ENCODE measurements at places on chromosomes 7 and 10.

DNA sequence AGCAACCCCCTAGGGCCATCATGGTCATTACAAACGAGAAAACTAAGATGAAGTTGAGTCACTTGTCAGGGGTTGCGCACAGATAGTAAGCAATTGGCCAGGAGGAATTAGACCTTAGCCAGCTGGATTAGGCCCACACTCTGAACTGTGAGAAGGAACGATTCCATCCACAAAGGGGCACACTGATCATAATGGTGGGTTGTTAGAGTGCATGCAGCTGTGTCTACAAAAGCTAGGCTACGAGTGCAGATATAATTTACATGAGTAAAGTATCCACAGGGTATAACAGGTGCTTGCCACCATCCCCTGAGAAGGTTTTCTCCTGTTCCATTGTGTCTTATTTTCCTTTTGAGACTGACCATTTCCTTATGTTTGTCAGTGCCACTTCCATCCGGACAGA lies 16.6 kb upstream of the FAM170B start:
- no peak for DNase-seq

DNA sequence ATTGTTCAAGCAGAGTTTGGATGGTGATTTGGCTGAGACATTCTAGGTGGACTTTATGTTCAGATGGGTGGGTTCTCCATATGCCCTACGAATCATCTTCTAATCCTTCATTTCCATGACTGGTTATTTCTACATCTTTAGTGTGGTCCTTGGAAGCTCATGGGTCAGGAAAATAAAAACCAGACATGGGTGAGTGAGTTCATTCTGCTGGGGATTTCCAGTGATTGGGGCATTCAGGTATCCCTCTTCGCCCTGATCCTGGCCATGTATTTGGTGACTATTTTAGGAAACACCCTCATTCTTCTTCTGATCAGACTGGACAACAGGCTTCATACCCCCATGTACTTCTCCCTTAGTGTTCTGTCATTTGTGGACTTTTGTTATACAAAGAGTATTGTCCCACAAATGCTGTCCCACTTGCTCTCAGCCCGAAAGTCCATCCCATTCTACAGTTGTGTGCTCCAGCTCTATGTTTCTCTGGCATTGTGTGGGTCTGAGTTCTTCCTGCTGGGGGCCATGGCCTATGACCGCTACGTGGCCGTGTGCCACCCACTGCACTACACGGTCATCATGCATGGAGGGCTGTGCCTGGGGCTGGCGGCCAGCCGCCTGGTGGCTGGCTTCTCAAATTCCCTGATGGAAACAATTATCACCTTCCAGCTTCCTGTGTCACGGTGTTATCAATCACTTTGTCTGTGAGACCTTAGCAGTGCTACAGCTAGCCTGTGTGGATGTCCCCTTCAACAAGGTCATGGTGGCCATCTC lies 19.2 kb upstream of the OR6B1 start:
- no peak for DNase-seq

- no peak for DNase-seq
These were observed 173.6 kb downstream of the PTPRN2 start for GRCh38 chr7:158414002-158414401.

GRCh38 chr10:11387551-11388222 lies 223.8 kb downstream of the USP6NL start:
- no peak for DNase-seq

- DNase-seq: peak; percentile 62
These were observed 92.4 kb downstream of the CYP26A1 start for GRCh38 chr10:93166134-93166533.

DNA sequence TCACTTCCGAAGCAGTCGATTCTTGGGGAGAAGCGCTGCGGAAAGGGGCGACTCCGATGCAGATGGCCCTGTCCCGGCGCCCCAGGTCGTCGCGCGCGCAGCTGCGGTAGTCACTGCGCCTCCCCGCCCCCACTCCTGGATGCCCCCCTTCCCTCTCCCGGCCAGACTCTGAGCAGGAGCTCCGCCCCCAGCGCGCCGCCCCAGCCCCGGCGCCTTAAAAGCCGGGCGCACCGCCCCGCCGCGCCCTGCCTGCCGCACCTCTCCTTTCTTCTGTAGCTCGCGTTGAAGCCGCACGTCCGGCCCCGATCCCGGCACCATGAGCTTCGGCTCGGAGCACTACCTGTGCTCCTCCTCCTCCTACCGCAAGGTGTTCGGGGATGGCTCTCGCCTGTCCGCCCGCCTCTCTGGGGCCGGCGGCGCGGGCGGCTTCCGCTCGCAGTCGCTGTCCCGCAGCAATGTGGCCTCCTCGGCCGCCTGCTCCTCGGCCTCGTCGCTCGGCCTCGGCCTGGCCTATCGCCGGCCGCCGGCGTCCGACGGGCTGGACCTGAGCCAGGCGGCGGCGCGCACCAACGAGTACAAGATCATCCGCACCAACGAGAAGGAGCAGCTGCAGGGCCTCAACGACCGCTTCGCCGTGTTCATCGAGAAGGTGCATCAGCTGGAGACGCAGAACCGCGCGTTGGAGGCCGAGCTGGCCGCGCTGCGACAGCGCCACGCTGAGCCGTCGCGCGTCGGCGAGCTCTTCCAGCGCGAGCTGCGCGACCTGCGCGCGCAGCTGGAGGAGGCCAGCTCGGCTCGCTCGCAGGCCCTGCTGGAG lies at the start of gene INA:
TSS of gene INA (plus strand) at position 243 of the 817 bp plus-strand sequence. CDS start at position 317, 74 bp downstream.
- DNase-seq: no peak

DNA sequence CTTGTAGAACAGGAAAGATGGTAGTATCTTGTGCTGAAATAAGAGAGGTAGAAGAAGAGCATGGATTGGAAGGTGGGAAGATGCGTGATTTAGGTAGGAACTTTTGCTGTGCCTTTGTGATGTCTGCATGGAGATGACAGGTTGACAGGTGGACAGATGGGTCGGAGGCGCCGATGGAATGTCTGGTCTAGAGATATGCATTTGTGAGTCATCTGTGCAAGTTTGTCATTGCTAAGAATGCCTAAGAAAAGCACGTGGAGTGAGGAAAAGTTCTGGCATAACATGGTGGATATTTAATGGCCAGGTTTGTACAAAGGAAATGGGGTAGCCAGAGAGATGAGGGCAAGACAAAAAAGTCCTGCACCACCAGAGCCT lies 76.0 kb upstream of the ARMC3 start:
- DNase-seq: no peak

- DNase-seq: no peak
These were observed 17.4 kb upstream of the CCL26 start for GRCh38 chr7:75789361-75789924.

- no peak for DNase-seq
These were observed 28.7 kb upstream of the ARHGAP22 start for GRCh38 chr10:48633381-48634197.

GRCh38 chr7:40700653-40701421 lies 566.0 kb downstream of the SUGCT start:
- DNase-seq: no peak

- no peak for DNase-seq
These were observed 51.7 kb downstream of the COL17A1 start for GRCh38 chr10:104033966-104034365.

DNA sequence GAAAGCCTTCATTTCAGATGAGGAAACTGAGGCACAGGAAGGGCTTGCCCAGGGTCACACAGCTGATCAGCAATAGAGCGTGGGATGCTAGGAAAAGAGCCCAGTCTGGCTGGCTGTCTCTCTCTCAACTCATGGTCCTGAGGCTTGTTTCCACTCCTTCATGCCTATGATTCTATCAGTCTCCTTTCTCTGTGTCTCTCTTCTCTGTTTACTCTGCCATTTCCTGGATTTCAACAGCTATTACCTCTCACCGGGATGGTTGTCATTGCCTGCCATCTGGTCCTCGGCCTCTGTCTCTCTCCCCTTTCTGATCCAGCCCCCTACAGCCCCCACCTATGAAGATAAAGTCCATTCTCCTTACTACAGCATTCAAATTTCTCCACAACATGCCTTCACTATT lies 93.3 kb upstream of the AGBL3 start:
- no peak for DNase-seq

DNA sequence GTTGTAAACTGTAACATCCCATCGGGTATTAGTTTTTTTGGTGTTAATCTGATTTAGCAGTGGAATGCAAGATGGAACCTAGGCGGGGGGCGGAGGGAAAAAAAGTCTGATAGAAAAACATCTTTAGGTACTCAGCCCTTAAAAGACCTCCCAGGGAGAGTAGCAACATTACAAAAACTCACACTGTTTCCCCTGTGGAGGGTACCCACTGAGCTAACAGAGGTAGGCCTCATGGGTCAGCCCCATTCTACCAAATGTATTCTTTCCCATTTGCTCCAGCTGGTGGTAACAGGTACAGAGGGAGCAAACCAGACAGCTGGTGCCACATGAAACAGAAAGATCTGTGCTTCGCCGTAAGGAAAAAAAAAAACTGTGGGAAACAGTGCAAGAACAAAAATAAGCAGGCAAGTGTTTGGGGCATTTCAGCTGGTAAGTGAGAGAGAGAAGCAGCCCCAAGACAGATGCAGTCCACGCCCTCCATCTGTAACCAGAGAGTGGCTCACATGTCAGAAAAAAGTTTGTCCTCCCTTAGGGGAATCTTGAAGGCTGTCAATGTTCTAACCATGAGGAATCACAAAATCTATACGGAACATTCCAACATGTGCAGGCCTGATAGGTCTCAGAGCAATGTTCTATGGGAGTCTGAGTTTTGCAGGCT lies 65.3 kb downstream of the HOXA1 start:
- no peak for DNase-seq

DNA sequence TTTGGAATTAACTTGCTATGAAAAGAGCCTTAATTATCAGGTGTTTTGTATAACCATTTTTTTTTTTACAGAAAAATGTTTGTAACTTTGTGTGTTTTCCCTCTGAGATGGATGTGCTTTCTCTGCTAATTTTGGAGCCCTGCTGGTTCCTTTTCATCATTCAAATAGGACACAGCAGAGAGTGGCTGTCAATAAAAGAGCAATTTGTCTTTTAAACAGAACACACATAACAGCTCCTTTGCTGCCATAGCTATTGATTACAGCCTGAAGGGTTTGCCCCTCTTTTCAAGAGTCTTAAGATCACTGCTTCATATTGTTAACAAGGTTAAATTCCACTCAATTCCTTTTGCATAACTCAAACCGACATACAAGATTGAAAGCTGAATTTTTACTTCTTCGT lies 187.2 kb upstream of the MBL2 start:
- no peak for DNase-seq

DNA sequence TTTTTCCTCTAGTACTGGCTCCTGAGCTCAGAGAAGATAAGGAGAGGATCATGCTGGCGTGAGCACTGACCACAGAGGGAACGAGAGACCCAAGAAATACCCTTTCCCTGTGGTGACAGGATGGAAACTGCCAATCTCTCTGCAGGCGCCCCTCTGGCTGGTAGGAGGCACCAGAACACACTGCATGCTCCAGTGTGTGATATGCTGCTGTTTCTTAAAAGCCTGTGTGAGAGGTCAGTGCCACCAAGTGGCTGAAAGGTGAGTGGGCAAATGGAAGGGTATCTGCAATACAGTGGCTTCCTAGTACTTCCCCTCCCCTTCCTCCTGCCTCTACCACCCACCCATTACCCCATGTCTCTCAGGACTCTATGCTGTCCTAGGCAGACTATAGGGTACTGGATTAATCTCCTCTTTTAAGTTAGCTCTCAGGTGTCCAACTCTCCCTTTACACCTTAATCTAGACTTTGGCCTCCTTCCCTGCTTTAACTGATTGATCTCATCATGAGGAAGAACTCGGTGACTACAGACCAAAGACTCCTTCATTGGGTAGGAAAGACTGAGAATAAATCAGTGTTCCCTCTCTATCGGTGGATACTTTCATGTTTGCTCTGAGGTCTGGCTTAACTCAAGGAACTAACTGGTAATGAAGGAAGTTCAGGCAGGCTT lies 283.6 kb downstream of the ADRA2A start:
- peak; percentile 44 for DNase-seq

DNA sequence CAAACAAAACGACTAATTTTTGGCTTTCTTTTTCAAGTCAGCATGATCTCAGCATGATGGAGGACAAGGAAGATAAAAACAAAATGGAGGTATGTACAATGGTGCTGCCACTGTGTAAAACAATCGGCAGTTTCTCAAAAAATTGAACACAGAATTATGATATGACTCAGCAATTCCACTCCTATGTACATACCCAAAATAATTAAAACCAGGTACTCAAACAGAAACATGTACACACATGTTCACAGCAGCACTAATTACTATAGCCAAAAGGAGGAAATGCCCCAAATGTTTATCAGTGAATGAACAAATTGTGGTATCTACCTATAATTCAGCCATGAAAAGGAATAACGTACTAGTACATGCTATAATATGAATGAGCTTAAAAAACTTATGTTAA lies 29.9 kb downstream of the SNX13 start:
- DNase-seq: no peak

- DNase-seq: no peak
These were observed 41.0 kb upstream of the C10orf120 start for GRCh38 chr10:122740640-122741039.

- no peak for DNase-seq
These were observed 30.0 kb downstream of the SGMS1 start for GRCh38 chr10:50593523-50594376.

DNA sequence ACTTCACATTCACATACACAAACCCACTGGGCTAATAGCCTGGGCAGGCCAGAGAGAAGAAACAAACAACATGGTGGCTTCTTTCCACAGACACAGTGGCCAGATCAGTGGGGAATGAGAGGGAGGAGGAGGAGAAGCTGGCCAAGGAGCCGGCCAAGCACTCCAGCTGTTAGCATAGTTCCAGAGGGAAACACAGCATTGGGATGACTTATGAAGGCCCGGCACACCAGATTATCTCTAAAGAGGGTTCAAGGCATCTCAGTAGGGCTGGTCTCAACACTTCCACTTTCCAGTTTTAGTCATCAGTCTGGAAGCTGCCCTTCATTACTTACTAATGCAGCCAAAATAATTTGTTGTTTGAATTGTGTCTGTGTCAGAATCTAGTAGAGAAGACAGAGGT lies 42.1 kb upstream of the GPR26 start:
- no peak for DNase-seq
